Cortex of kidney (tissue), 1 donor: ENCODE measurements at places on chromosomes 2 and 18.

DNA sequence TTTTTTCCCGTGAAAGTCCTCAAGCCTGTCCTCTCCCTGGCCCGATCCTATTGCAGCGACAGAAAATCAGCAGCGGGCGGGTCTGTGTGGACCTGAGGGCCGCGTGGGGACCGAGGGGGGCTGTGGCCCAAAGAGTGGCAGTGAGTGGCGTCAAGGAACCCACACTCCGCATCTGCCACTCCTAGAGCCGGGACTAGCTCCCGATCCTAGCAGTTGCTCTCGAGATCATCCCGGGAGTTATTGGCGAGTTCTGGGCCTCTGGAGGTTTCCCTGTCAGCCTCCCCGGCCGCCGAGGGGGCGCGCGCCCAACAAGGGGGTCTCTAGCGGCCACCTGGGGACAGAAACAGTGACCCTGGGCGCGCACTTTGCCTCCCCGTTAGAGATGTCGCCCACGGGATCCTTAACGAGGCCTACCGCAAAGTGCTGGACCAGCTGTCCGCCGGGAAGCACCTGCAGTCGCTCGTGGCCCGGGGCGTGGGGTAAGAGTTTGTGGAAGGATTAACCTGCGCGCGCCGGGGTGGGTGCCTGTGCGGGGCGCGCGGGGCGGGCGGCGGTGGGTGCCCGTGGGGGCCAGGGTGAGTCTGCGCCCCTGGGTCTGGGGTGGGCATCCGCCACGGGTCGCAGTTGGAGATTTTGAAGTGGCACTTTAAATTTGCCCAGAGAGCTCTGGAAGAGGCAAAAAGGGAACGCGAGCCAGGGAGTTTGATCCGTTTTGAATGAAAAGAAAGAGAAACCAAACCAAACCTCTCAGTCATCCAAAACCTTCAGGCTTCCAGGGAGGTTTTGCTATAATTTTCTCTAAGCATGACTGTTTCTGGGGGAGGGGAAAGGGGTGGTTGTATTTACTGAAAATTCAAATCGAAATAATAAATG lies 3.5 kb downstream of the ADCYAP1 start:
- no peak for DNase-seq

GRCh38 chr2:24791452-24791851 lies 1.7 kb downstream of the PTRHD1 start:
- DNase-seq: no peak

DNA sequence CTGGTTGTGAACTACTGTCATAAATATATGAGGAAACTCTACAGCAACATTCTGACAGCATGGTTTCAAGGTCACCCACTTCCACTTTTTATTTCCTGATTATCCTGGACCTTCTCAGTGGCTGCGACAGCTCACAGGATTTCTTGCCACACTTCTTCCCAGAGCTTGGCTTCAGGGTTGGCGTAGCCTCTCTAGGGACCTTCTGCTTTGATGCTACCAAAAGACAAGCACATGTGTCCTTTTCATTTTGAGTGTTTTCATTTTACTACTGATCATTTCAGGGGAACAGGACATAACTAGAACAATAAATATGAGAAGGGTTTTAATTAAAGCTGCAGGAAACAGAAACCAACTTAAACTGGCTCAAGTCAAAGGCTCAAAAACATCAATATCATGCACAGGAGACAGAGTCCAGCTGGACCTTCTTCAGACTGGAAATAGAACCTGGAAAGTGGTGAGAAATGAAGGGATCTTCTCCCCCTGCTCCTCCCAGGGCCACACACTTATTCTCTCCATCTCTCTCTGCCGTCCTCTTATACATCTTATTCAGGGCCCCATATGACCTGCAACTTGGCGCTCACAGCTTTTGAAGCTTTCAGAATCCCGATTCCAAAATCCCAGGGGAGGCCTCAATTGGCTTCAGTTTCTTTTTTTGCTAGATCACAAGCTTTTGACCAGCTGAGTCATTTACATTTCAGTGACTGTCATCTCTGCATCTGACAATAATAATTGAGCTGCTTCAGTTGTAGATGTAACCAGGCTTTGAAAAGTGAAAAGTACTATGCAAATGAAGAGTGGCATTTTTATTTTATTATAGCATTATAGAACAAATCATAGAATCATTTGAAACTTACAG lies 9.7 kb downstream of the VIT start:
- no peak for DNase-seq

GRCh38 chr2:85779641-85780315 lies 26.0 kb downstream of the ATOH8 start:
- DNase-seq: no peak

DNA sequence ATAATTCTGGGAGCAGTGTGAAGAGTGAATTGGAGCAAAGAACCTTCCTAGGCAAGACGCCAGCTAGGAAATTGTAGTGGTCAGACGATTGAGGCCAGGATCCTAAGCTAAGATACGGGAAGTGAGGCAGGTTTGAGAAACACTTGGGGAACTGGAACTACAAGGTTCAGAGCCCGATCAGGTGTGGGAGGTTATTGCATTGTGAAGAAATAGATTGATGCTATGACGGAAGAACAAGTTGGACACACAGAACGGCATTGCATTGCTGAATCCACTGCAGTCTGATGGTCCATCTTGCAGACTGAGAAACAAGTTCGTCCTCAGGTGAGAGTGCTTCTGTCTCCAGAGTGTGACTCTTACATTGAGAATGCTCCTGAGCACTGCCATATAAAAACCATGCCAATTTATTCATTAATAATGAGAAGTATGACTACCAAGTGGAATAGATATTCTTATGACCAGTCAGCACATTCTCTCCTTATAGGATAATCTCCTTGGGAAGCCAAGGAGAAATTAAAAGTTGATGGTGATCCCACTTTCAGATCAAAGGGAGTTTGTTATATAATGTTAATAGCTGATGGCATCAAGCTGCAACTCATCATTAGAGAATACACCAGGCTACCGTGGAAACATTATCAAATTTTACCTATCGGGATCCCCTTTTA lies 30.9 kb downstream of the ANTXR1 start:
- no peak for DNase-seq

DNA sequence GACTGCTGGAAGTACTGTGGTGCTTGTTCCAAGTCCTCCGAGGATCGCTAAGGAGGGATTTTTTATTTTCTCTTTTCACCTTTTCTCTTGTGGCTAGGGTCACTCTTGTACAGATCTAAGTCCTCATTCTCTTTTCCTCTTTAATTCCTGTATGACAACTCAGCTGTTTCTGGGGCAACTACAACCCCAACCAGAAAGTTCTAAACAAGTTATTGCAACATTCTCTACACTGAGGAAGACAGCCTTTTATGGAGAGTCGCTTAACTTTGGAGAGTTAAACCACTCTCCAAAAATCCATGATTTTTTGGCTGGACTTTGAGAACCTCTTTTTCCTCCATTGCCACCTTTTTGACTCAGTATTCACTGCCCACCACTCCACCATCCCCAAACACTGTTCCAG lies 74.0 kb upstream of the SESTD1 start:
- DNase-seq: no peak

DNA sequence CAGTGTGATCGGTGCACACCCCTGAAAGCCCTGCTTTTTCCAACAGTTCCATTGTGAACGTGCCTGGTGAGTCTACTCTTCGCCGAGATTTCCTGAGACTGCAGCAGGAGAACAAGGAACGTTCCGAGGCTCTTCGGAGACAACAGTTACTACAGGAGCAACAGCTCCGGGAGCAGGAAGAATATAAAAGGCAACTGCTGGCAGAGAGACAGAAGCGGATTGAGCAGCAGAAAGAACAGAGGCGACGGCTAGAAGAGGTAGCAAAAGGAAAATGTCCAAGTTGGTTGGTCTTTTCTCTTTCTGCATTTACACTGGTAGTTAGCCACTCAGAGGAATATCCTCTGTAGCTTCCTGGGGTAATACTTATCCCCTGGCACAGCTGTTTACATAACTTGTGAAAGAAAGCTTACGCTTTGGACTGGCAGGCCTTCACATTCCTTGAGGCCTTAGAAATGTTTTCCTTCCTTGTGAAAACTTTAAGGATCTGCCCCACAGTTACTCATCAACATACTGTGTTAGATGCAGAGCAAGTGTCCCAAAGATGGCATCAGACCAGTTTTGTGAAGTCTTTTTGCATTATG lies 146.6 kb downstream of the MAP4K4 start:
- no peak for DNase-seq

- DNase-seq: no peak
These were observed 13.6 kb downstream of the ADI1 start for GRCh38 chr2:3505771-3506170.

- DNase-seq: no peak
These were observed 209.0 kb downstream of the DYM start for GRCh38 chr18:49251451-49251850.

DNA sequence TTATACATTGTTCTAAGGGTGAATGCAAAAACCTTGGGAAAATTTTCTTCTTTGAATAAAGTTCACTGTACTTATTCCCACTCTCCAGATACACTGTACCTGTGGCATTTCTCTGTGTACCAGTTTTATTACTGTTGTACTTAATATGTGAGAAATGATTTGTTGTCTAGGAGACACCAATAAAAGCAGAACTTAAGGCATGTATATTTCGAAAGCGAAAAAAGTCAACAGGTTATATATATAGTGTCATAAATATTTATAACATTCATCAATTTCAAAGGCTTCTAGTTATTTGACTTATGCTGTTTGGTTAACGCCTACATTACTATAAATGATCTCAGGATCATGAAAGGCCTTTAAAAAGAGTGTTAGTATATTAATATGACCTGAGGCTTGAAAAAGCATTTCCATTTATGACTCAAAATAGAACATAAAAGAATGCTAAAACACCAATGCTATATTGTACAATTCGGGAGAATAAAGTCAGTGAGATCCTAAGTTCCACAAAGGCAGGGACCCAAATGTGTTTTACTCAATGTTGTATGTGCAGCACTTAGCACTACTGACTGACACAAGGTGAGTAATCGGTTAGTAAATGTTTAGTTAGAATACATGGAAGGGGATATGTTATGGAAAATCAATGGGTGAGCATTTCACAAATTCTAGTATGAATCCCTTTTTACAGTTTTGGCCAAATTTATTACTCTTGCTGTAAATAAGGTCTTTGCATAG lies 32.2 kb upstream of the HNRNPA3 start:
- DNase-seq: no peak

GRCh38 chr2:240287496-240288086 lies 147.1 kb upstream of the OTOS start:
- DNase-seq: no peak

- no peak for DNase-seq
These were observed 112.5 kb upstream of the SLC38A11 start for GRCh38 chr2:165067643-165068486.

DNA sequence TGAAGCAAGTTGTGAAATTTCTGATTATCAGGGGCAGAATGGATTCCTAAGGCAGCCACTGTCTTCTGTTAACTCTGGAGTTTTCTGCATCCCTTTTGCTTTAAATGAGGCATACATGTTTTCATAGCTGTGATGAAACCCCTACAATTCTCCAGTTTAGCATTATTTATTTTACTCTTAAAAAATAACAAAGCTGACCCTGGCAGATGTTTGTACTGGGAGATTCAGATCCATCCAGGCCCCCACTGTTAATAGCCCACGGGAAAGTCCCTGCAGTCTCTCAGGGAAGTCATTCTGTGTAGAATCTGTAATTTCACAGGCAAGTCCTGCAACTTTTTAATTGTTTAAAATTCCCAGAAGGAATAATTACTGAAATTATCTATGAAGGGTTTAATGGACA lies 353 bp upstream of the SULT1C4 start:
- no peak for DNase-seq

- no peak for DNase-seq
These were observed 53.1 kb downstream of the CTDP1 start for GRCh38 chr18:79732721-79733025.

GRCh38 chr2:231323316-231323715 lies 72.2 kb upstream of the B3GNT7 start:
- no peak for DNase-seq

GRCh38 chr2:181602017-181602416 lies 54.9 kb downstream of the CERKL start:
- no peak for DNase-seq

GRCh38 chr18:34048423-34048822 lies 176.3 kb downstream of the NOL4 start:
- no peak for DNase-seq

DNA sequence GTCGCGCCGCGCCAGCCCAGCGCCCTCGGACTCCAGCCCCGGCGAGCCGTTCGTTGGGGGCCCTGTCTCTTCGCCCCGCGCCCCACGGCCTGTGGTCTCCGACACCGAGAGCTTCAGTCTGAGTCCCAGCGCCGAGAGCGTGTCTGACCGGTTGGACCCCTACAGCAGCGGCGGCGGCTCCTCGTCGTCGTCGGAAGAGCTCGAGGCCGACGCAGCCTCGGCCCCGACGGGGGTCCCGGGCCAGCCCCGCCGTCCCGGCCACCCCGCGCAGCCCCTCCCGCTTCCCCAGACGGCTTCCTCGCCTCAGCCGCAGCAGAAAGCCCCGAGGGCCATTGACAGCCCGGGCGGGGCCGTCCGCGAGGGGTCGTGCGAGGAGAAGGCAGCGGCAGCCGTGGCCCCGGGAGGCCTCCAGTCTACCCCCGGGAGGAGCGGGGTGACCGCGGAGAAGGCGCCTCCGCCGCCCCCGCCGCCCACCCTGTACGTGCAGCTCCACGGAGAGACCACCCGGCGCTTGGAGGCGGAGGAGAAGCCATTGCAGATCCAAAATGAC lies 1.4 kb downstream of the PHLPP1 start:
- DNase-seq: no peak

- DNase-seq: no peak
These were observed 17.7 kb upstream of the COBLL1 start for GRCh38 chr2:164859251-164859818.

DNA sequence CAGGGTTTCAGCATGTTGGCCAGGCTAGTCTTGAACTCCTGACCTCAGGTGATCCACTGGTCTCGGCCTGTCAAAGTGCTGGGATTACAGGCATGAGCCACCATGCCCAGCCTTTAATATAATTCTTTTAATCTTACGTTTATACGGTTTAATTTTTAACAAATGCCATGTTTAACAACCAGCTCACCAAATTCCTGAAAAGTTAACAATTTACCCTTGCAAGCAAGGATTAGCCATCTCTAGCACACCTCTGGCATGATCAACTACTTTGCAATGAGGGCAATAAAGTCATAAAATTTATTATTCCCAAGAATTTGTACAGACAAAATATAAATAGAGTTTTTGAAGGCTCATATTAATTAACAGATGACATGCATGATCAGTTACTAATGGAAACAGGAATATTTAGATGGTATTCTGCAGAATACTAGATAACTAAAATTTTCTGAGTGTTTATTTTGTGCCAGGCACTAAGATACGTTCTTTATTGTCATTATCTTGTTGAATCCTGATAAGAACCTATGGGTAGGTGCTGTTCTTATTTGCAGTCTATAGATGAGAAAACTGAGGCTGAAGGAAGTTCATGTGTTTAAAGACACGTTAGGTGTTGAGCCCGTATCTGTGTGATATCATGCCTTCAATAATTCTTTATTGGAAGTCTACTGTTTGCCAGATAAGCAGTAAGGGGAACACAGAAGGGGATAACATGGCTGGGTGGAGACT lies 190.1 kb downstream of the CDCA7 start:
- DNase-seq: no peak

GRCh38 chr2:40030456-40030975 lies 251.5 kb upstream of the THUMPD2 start:
- no peak for DNase-seq
